ENCODE measurements at places on chromosomes 2 and 18.

GRCh38 chr2:1140389-1141003 lies 189.8 kb downstream of the SNTG2 start:
- no peak for DNase-seq

DNA sequence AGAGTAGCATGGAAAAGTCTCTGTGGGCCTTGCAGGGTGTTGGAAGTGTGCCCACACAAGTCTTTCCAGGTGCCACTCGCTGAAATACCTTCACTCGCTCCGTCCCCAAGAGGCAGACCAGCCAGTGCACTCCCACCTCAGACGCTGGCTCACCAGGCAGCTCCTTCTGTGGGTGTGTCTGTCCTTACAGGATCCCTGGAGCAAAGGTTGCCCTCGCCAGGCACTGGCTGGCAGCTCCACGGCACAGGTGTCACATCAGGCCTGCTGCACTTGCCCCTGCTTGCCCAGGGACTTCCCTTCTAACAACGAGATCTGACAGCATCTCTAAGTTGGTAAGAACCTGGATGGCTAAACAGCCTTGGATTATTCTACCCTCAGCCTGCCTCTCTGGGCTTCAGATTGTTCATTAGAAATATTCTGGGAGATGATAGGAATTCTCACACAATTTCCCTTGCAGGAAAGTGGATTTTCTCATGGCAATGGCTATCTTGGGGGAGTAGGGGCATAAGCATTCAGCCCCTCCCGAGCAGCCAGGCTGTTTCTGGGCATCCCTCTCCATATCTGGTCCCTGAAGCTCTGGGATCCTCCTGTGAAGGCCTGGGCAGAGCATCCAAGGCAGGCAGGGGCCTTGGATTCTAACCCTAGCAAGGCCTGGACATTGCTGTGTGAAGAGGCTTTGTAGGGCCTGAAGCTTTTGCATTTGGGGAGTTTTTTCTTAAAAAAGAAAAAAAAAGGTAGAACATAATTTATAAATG lies 262.1 kb downstream of the MYCN start:
- no peak for DNase-seq

DNA sequence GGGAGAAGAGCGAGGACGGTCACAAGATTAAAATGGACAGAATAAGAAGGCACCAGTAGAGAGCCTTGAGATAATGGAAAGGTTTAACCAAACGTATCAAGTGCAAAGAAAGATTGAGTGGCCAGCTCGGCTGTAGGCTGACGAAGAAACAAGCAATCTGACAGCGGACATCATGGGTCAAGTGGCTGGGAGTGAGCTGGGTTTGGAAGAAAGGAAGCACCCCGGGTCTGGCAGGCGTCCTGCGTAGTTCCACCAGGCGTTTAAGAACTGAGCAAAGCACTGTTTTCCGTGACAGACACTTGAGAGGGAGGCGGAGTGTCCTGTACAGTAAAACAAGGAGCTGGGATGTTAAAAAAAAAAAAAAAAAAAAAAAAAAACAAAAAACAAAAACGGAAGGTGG lies 27.1 kb downstream of the DAPL1 start:
- no peak for DNase-seq

- no peak for DNase-seq
Measured at GRCh38 chr2:216624251-216624650, 9.0 kb upstream of the IGFBP2 start.

DNA sequence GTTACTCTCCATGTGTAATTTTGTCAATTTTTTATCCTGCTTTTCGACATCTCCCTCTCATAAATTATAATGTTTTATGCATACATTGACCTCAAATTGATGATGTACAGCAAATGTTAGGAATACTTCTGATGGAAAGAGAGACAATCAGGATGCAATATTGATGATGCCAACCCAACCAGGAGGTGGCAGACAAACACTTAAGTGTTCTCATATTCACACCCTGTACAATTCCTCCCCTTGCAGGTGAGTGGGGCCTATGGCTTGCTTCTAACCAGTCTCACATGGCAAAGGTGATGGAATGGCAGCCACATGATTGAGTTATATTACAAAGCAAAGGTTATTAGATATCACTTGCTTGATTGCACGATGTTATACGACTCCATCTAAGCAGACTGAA lies 594.3 kb upstream of the REG3G start:
- DNase-seq, result no peak

DNA sequence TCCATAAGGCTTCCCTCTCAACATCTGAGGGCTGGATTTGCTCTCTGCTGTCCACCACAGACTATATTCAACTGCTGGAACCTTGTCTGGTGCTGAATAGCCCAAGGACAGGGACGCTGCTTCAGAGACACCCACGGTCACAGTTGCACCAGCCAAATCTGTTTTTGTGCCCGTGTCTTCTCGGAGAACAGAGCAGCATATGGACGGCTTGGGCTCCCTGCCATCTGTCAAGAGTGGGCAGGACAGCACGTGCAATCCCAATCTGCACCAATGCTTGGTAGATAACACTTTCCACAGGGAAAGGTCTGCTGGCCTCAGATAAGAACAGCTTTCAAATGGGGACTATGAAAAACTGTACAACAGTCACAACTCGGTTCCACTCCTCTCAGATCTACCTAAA lies 466.1 kb downstream of the TGIF1 start:
- DNase-seq, result no peak

- no peak for DNase-seq
Measured at GRCh38 chr2:72291059-72291458, 143.4 kb upstream of the CYP26B1 start.

DNA sequence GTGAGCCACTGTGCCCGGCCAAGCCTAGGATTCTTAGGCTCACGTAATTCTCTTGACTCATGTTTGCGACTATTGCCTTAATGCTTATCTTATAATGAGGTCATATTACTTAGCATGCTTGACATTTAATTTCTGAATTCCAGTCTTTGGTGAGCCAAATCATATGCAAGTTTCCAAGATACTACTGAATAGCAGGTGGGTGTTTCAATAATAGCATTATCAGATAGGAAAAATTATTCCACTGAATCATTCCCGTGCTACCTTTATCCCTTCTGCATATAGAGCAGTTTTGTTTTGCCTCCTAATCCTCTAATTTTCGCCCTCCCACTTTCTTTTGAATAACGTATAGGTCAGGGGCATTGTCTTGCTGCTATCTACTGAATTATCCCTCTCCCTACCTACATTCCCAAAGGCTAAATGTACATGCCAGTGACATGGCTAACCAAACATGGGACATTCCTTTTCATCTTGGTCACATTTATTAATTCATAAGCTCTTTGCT lies 4.9 kb downstream of the DAW1 start:
- peak; percentile 55 for DNase-seq

DNA sequence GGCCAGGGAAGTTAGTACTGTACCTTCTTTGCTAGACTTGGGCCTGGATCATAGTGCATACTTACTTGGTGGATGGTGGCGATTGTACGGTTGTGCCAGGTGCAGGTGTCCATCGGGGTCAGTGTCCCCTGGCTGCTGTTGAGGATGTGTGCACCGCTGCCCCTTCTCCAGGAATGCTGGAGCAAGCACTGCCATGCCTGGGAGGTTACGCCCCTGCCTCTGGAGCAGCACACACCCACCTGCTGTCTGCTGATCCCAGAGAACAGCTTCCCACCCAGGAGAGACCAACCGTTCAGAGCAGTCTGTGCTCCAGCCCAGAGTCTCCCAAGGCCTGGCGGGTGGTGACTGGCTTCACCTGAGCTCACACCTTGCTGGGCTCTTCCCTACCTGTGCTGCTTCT lies 286.8 kb upstream of the HS6ST1 start:
- DNase-seq, result no peak

GRCh38 chr2:70728128-70728527 lies 39.9 kb downstream of the ADD2 start:
- DNase-seq, result no peak

GRCh38 chr2:210630873-210631560 lies 74.6 kb downstream of the CPS1 start:
- no peak for DNase-seq

- no peak for DNase-seq
Measured at GRCh38 chr2:171703574-171704347, 16.5 kb downstream of the DYNC1I2 start.

- DNase-seq, result no peak
Measured at GRCh38 chr2:65831509-65831908, 399.1 kb upstream of the SPRED2 start.

- DNase-seq, result no peak
Measured at GRCh38 chr2:50431958-50432650, 599.8 kb downstream of the NRXN1 start.

- DNase-seq, result peak; percentile 90
Measured at GRCh38 chr18:22674272-22674671, 256.6 kb upstream of the CTAGE1 start.

DNA sequence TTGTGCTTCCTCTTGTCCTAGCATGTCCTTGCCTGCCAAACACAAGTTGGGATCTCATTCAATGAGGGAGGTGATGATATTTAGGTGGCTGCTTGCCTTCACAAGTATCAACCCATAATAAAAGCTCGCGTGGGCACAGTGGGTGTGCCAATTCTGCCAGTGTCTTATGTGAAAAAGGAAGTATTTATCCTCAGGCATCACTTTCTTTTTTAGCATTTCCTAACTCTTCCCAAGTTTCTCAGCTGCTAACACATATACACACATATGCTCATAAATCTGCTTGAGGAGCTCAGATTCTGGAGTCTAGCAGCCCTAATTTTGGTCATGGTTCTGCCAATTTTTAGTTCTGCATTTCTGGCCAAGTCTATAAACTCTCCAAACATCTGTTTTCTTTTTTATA lies 319.5 kb upstream of the HNMT start:
- no peak for DNase-seq

DNA sequence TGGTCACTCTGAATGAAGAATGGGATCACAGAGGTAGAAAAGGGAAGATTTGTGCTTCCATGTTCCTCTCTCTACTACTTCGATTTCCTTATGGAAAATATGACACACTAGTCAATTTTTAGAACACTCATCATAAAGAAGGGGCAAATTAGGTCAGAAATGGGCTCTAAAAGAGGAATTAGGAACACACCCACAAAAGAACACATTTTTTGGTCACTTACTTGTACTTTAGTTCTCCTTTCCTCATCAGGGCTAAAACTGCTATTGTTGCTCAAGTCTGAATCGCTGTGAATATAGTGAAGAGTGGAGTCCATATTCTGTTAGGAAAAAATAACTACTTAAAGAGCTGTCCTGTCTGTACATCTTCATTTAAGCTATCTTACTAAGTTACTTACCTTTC lies 52.6 kb downstream of the PPP4R1 start:
- DNase-seq, result no peak

GRCh38 chr2:105961599-105962146 lies 217.0 kb downstream of the NCK2 start:
- no peak for DNase-seq

DNA sequence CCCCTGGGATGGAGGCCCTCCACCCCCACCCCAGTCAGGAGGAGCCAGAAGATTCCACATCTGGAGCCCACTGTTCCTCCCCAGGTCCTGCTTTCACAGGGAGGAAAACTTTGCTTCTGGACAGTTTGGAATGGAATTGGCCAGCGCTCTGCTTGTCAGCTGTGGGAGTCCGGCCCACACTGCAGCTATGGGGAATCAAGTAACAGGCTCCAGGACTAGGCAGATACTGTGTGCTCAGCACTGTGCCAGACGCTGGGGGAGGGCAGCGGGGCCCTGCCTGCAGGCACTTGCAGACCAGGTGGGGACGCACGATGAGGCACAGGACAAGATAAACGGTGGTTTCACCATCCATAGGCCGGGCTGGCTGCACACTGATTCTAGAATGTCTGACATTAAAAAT lies 114.0 kb downstream of the STPG4 start:
- no peak for DNase-seq
